ENCODE measurements at places on chromosomes 16 and 17.

- DNase-seq: no peak
These were observed 14.2 kb downstream of the YWHAE start for GRCh38 chr17:1385861-1386260.

DNA sequence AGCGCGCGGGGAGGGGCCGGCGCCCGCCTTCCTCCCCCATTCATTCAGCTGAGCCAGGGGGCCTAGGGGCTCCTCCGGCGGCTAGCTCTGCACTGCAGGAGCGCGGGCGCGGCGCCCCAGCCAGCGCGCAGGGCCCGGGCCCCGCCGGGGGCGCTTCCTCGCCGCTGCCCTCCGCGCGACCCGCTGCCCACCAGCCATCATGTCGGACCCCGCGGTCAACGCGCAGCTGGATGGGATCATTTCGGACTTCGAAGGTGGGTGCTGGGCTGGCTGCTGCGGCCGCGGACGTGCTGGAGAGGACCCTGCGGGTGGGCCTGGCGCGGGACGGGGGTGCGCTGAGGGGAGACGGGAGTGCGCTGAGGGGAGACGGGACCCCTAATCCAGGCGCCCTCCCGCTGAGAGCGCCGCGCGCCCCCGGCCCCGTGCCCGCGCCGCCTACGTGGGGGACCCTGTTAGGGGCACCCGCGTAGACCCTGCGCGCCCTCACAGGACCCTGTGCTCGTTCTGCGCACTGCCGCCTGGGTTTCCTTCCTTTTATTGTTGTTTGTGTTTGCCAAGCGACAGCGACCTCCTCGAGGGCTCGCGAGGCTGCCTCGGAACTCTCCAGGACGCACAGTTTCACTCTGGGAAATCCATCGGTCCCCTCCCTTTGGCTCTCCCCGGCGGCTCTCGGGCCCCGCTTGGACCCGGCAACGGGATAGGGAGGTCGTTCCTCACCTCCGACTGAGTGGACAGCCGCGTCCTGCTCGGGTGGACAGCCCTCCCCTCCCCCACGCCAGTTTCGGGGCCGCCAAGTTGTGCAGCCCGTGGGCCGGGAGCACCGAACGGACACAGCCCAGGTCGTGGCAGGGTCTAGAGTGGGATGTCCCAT is 232.8 kb downstream of the SEC14L1 start:
- DNase-seq: no peak

- DNase-seq: no peak
These were observed 2.5 kb downstream of the PSME3 start for GRCh38 chr17:42835732-42836131.

DNA sequence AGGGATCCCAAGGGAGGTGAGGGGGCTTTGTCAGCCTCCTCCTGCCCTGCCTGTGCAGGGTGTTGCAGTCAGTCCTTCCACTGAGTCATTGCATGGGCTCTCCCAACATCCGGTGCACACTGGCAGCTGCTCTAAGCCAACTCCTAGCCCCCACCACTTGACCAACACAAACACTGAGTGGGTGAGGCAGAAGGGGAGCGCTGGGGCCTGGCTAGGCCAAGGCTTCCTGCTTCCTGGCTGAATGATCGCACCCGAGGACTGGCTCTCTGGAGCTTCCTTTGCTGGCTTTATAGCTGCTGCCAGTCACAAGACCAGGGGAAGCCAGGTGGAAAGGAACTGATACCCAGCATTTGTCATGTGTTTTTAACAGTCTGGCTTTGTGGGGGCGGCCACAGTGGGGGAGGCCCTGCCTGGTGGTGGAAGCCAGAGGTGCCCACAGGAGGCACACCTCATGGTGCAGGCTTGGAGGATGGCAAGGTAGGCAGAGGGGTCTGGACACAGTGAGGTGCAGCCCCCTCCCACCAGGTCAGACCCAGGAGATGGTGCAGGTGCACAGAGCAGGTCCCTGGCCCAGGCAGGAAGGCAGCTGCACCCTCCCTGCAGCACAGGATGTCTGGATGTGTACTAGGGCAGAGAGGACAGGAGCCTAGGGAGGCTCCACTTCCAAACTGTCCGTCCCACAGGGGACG is 6.8 kb downstream of the MPG start:
- no peak for DNase-seq

DNA sequence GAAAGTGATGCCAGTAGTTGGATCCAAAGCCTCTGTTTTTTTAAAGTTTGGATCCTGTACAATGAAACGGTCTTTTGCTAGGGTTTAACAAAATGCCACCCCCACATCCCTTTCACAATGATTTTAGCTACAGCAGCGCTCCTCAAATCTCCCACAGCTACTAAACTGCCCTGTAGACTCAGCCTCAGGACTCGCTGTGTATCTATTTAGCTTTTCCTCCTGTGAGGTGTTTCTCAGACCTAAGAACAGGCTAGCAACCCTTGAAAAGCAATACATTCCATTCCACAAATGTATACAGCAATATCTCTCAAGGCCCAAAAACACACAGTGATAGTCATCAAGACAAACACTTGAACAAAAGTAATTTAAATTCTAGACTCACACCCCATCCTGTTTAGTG is 206.4 kb downstream of the ZFHX3 start:
- DNase-seq: no peak

DNA sequence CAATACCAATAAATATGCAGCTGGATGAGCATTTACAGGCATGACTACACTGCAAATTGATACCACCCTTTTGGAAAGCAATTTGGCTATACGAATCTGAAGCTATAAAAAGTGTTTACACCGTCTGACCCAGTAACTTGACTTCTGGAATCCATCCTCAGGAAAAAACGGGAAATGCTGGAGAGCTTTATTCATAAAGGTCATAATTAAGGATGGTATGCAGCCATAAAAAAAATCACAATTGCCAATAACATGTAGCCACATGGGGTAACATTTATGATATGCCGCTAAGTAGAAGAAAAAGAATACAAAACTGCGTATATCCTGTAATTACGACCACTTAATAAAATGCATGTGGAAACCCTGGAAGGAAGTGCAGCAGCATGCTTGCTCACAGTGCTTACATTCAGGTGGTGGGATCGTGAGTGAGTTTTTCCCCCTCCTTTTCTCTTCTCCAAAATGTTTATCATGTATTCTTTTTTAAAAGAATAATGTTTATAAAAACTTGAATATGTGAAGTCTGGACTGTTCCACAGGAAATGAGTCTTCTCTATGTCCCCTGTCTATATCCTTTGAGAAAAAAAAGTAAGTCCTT is 34.2 kb downstream of the COPRS start:
- no peak for DNase-seq

- DNase-seq: no peak
These were observed 1.5 kb downstream of the CRK start for GRCh38 chr17:1454541-1454940.

DNA sequence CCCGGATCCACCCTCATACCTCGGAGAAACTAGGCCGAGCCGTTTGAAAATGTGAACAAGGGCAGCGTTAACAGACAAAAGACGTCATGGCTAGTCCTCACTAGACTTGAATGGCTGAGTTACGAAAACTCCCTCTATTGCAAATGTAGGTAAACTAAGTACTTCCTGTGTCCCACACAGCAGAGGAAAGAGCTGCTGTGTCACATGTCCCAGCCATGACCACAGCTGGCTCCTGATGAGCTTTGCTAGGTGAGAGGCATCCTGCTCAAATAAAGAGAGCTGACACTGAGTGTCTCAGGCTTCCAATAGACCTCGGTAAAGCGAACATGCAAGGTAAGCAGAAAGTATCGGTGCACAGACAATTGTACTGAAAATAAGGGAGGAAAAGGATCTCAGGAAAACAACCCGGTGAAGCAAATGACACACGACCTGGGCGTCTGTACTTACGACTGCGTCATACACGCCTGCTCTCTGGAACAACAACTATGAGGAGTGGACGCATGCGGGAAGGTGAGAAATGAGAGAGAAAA is 26.0 kb downstream of the TMEM204 start:
- no peak for DNase-seq

- no peak for DNase-seq
These were observed 30.9 kb downstream of the MRC2 start for GRCh38 chr17:62658136-62658920.

DNA sequence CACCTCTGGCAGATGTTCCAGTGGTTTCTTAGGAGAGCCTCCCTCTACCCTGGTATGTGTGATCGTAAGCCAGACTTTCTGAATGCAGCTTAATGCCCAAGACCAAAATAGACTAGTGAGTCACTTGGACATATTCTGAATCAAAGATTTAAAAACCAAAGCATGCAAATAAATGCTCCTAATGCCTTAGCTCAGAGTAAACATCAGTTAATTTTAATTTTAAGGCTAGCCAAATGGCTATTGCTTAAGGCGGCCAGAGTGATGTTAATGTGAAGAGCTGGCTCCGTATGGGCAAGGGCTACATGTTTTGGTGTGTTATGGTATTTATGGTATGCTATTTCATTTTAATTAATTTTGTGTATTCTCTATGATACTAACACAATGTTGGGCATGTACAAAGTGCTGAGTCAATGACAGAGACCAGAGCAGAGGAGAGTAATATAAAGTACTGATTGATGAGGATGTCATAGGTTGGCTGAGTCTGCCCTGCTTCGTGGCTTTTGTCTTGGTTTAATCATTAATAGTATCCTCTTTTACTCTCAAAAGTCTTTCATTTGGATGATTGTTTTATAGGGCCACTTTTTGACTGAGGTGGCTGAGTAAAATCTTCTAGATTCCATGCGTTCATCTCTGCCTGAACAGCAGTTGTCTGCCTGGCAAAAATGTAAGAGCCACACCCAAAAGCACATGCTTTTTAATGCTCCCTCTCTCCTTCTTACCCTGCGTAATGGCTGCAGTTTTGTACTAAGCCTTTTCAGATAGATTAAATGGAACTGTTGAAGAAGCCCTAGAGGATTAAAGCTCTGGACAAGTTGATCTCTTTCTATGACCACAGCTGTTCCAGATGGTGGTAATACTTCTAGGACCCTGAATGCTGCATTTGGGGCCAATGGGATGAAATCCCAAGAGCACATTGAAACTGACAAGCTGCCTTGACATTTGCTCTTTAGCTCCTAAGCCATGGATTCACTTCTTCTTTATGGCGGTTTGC is 59.6 kb downstream of the MAP2K6 start:
- DNase-seq: no peak

DNA sequence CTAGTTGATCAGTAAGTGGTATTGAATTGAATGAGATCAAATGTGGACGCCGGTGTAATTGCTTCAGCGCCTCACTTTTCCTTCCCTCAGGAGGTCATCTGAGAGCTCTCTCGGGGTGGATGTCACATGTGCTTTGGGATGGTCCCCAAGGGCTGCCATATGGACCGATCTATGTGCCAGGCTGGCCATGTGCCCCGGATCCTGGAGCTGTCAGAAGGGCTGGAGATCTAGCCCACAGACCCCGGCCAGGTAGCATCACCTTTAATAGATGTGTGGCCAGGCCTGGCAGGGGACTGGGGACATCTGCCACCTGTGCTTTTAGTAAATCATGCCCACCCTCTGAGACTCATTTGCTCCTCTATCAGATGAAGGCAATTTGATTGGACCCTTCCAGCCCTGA is 95.3 kb upstream of the CRHR1 start:
- no peak for DNase-seq

- DNase-seq: peak; percentile 60
These were observed 43.0 kb upstream of the TANGO6 start for GRCh38 chr16:68800257-68800875.

DNA sequence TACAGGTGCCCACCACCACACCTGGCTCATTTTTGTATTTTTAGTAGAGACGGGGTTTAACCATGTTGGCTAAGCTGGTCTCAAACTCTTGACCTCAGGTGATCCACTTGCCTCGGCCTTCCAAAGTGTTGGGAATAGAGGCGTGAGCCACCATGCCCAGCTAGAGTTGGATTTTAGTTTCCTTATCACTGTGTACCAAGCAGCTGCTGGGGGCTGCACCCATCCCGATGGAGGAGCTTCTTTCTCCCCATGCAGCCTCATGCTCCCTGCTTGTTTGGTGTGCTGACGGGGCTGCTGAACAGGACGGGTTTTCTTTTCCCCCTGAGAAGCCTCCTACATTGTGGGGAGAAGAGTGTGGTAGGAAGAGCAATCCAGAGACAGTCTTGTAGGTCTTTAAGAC is 173.2 kb downstream of the LGALS9B start:
- no peak for DNase-seq

DNA sequence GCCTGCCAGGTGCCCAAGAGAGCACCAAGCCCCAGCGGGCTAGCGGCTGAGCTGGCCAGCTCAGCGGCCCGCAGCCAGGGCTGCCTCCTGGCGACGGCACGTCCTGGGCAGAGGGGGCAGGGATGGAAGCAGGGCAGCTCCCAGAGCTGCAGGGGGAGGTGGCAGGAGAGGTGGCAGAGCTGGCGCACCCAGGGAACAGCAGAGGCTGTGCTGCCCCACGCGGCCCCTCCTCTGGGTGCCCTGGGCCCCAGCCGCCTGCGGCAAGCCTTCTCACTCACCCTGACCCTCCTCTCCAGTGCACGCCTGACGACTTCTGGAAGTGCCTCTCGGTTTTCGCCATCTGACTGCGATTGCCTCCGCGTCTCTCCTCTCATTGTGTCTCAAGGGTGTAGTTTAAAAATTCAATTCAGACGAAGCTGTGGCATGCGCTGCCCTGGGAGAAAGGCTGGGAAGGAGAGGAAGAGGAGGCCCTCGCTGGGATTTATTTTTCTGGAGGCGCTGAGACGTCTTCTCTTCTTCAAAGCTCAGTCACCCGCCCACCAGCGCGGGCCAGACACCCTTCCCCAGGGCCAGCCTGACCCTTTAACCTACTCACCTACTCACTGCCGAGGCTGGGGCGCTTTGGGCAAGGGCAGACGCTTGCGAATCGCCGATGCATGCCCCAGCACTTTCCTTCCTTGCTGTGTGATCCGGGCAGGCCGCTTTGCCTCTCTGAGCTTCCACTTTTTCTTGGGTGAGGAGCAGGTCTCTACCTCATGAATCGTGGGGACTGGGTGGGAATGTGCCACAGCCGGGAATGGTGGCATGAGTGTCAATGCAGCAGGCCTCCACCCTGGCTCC is 24.9 kb downstream of the GSE1 start:
- no peak for DNase-seq

DNA sequence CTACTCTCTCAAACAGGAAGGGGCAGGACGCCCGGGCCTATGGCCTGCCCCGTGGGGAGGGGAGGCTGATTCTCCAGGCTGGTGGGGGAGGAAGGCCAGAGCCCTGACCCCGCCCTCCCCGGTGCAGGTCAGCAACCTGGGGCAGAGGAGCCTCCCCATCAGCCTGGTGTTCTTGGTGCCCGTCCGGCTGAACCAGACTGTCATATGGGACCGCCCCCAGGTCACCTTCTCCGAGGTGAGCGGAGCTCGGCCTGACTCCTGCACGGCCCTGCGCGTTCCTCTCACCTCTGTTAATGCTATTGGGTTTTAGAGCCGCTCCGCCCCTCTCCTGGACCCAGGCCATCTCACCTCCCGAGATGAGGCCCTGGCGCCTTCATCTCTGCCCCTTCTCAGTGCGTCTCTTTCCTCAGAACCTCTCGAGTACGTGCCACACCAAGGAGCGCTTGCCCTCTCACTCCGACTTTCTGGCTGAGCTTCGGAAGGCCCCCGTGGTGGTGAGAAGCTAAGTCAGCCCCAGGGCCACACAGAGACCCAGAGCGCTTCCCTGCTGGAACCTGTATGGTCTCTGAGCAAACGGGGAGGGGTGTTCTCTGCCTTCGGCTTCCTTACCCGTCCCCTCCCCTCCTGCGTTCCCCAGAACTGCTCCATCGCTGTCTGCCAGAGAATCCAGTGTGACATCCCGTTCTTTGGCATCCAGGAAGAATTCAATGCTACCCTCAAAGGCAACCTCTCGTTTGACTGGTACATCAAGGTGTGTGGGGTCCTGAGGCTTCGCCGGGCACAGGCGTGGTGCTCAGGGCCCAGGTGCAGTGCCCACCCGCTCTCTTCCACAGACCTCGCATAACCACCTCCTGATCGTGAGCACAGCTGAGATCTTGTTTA is 25.1 kb upstream of the ITGAX start:
- DNase-seq: no peak

GRCh38 chr17:77299256-77300015 is 158.7 kb downstream of the SEC14L1 start:
- DNase-seq: no peak

Data from neural crest cell (in vitro differentiated cells).